ENCODE measurements at places on chromosomes 2 and 18. TPM values are rescaled to one million over a fixed set of nuclear protein-coding genes. Genes with fewer than 3 reads are reported as not detected.

The AOX1 gene
- 2.6 TPM for polyA plus RNA-seq

The PKP4 gene
- 200 TPM for polyA plus RNA-seq

The CCDC141 gene
- 0.30 TPM for polyA plus RNA-seq

The ARHGEF33 gene
- polyA plus RNA-seq: 3.4 TPM

The PPP1R1C gene
- 3.5 TPM for polyA plus RNA-seq

The FOXI3 gene
- polyA plus RNA-seq: 0.22 TPM

The SKOR2 gene
- polyA plus RNA-seq: not detected

The ALKAL2 gene
- polyA plus RNA-seq: 4.9 TPM

The PTPRN gene
- polyA plus RNA-seq: 0.27 TPM

The POTEC gene
- 0.03 TPM for polyA plus RNA-seq

The LYPD1 gene
- 94.3 TPM for polyA plus RNA-seq

The OBSL1 gene
- polyA plus RNA-seq: 136 TPM

The CD8B gene
- polyA plus RNA-seq: 0.88 TPM

The DNAJB2 gene
- 62.9 TPM for polyA plus RNA-seq

The PRSS56 gene
- not detected for polyA plus RNA-seq

All from left kidney (tissue), 8 donors.